ENCODE measurements at places on chromosomes 1 and 21.

DNA sequence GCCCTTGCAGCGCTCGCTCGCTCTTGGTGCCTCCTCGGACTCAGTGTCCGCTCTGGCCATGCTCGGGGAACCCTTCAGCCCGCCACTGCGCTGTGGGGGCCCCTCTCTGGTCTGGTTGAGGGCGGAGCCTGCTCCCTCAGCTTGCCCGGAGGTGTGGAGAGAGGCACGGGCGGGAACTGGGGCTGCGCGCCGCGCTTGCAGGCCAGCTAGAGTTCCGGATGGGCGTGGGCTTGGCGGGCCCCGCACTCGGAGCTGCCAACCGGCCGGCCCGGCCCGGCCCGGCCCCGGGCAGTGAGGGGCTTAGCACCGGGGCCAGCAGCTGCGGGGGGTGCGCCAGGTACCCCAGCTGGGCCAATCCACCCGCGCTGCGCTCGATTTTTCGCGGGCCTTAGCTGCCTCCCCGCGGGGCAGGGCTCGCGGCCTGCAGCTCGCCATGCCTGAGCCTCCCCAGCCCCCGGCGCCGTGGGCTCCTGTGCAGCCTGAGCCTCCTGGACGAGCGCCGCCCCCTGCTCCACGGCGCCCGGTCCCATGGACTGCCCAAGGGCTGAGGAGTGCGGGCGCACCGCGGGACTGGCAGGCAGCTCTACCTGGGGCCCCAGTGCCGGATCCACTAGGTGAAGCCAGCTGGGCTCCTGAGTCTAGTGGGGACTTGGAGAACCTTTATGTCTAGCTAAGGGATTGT lies 217.0 kb upstream of the PKN2 start:
- DNase-seq: no peak

- no peak for DNase-seq
Observed at GRCh38 chr1:177306981-177307380, 136.2 kb downstream of the BRINP2 start.

- DNase-seq: peak; percentile 16
Observed at GRCh38 chr1:182192215-182192614, 130.7 kb upstream of the ZNF648 start.

DNA sequence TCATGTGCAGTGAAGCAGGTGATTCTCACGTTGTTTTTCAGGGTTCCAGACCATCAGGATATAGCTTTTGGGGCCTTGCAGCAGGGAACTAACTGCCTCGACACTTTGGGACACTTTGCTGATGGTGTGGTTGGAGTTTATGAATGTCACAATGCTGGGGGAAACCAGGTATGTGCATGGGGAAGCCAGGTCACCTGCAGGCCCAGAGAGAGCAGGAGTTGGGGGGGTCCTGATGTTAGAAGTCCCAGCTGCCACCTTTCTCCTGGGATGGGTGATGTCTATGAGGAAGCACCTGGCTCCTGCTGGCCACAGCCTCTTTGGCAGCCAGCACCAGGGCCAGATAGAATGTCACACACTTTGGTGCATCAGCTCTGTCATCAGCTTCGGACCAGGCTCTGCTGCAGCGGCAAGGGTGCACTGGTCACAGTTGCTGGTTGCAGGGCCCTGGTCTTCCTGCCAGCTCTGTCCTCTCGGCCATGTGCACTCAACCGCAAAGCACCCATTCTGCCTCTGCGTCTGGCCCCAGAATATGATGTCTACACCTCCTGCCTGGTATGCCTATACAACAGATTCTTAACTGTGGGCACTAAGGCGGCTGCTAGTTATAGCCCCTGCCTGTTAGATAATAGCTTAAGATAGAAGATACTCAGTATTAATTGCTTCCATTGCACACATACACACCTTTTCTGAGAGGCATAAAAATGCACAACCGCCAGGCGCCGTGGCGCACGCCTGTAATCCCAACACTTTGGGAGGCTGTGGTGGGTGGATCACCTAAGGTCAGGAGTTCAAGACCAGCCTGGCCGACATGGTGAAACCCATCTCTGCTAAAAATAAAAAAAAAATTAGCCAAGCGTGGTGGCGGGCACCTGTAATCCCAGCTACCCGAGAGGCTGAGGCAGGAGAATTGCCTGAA lies 160.7 kb downstream of the PGBD5 start:
- DNase-seq: no peak

DNA sequence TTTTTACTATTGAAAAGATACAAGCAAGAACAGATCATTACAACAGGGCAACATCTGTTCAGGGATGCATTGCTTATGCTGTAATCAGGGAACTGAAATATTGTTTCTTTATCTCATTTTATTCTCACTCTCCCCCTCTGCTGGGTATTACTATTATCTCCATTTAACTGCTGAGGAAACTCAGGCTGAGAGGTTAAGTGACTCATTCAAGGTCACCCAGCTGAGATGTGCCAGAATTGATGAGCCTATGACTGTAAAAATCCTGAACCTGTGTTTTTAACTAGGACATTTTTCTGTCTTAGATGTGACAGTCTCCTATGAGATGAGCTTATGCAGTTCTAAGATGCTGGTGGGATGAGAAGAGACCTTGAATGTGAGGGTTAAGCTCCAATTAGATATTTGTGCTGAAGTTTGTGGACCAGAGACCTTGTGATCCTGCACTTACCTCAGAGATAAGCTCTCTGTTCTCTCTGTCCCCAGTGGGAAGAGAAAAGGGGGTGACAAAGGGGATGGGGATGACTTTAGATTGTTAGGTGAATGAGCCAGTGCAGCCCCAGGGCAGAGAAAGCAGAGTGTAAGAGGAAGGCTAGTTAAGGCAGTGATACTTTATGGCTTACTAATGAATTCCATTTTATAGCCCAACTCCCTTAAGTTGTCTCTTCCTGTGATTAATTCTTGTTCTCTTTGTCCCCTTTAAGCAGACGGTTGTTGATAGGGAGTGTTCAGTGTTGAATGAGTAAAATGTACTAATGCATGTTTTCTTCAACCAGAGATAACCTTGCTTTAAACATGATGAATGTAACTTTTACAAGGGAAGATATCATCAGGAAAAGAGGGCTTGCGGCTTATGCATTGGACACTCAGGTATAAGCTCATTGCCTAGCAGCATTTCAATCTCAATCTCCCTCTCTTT lies 111.4 kb downstream of the HLX start:
- DNase-seq: no peak

DNA sequence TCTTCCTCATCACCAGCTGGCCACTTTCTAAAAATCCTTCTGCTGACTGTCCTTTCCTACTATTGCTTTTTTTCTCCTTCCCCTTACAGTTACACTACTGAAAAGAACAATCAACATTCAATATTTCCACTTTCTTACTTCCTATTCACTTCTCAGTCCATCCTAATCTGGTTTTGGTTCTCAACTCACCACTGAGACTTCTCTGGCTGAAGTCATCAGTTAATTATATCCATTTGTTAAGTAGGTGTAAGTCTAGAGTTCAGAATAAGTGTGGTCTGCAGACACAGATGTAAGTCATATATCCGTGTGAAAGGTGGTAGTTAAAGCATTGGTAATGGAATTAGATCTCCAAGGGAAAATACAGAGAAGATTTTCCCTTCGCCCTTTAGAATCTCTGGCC lies 21.4 kb downstream of the PEA15 start:
- peak; percentile 50 for DNase-seq

DNA sequence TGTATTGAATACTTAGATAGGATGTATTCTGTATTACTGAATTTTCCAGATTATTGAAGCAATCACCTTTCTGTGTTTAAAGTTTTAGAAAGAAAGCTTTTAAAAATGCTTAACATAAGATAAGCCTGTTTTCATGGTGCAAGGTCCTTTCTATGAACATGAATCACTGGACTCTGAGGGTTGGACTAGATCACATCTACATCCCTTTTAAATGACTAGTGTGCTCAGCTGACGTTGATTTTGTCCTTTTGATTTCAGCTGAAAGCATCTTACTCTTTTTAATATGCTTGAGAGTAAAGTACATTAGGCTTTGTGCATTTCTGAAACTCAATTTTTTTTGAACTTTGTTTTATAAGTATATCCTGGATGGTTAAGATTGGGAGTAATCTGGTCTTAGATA lies 16.2 kb downstream of the MIER1 start:
- DNase-seq: no peak

DNA sequence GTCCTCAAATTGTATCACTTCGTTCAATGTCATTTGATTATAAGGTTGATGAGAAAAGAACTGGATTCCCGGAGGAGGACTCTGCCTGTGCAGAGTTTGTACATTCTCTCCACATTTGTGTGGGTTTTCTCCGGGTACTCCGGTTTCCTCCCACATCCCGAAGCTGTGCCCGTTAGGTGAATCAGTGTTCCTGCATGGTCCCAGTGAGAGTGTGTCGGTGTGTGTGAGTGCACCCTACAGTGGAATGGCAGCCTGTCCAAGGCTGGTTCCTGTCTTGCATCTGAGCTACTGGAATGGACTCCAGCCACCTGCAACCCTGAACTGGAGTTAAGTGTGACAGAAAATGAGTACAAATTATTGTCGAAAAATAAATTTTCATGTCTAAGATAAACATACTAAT lies 92.2 kb upstream of the KCTD3 start:
- DNase-seq: no peak

GRCh38 chr1:112514901-112515300 lies 6.1 kb downstream of the WNT2B start:
- no peak for DNase-seq

GRCh38 chr1:104132382-104132973 lies 382.8 kb downstream of the AMY1C start:
- DNase-seq: peak; percentile 4

DNA sequence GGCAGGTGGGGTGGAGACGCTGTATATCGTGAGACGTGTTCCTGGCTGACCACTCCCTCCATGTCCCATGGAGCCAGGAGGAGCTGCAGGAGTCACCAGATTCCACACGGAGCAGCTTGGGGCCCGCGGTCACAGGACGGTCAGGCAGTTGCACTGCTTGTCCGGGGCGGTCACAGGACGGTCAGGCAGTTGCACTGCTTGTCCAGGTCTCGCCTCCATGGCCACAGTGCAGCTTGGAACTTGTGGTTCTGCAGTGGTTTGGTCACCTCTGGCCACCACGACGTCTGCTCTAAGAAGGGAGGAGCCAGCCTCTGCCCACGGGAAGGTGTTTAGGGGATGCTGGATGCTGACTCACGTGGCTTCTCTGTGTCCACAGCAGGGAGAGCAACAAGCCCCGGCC lies 33.0 kb downstream of the SLX9 start:
- no peak for DNase-seq

DNA sequence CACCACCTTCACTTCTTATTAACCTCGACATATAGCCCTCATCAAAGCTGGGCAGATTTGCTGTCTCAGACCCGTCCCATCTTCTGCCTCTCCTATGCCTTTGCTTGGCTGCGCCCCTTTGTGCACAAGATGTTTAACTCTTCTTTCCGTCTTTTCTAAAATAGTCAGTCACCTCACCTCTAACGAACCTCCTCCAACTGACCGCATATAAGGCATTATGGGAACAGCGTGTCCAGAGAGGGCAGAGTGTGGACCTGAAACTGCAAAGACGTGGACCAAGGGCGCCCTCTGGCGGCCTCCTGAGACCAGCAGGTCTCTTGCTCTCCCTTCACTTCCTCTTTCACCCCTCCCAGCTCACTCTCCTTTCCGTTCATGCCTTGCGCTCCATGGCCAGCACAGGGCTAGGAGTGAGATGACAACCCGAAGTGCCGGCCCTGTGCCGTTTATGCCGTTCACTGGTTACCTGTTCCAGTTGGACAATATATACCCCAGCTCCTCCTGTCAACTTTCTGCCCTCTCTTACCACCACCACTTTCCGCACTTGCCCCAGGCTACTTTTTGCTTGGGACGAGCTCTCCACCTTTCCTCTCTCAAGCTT lies 2.5 kb upstream of the METTL25B start:
- peak; percentile 85 for DNase-seq

DNA sequence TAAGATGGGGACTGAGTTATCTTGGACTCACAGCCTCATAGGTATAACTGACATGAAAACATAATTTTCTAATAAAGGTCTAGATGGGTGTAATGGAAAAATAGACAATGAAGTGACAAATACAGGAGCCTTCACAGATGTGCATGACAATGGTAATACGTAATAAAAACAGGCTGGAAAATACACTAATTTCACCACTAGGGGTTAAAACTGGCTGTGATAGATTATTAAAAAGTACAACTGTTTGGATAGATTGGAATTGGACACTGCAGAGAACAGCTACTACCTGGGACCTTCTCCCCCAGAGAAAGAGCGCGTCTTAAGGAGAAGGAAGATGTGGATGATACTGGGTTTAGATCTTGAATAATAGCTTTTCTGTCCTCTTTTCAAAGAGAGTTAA lies 9.8 kb downstream of the KAZN start:
- DNase-seq: no peak

GRCh38 chr1:164165466-164165865 lies 393.5 kb upstream of the PBX1 start:
- DNase-seq: no peak

DNA sequence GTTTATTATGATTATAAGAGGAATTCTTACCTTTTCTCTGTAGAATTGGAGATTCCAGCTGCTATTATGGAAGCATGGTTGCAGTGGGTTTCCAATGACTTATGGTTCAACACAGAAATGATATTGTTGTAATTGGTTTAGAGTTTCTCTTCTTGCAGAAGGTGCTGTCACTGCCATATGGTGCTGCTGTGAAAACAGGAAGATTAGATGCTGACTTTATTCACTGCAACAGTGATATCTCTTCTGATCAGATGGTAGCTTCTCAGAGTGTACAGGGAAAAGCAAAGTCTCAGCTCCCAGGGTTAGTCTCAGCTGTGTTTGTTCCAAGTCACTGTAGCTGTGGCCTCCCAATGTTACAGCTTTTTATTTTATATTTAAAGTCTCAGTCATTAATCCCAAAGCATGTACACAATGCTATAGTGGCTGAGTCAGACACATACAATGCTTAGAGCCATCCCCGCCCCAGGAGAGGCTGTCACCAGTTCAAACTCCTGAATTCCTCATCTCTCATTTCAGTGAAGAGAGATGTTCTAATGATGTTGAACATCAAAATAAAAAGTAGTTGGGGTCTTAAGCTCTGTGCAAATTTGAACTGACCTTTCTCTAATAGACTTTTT lies 42.7 kb upstream of the RGS2 start:
- DNase-seq: no peak

GRCh38 chr1:33331444-33332356 lies 10.8 kb upstream of the A3GALT2 start:
- DNase-seq: no peak

- DNase-seq: no peak
Observed at GRCh38 chr1:39438042-39438441, 53.4 kb upstream of the BMP8A start.

- peak; percentile 29 for DNase-seq
Observed at GRCh38 chr21:29371464-29371863, 72.7 kb downstream of the BACH1 start.

DNA sequence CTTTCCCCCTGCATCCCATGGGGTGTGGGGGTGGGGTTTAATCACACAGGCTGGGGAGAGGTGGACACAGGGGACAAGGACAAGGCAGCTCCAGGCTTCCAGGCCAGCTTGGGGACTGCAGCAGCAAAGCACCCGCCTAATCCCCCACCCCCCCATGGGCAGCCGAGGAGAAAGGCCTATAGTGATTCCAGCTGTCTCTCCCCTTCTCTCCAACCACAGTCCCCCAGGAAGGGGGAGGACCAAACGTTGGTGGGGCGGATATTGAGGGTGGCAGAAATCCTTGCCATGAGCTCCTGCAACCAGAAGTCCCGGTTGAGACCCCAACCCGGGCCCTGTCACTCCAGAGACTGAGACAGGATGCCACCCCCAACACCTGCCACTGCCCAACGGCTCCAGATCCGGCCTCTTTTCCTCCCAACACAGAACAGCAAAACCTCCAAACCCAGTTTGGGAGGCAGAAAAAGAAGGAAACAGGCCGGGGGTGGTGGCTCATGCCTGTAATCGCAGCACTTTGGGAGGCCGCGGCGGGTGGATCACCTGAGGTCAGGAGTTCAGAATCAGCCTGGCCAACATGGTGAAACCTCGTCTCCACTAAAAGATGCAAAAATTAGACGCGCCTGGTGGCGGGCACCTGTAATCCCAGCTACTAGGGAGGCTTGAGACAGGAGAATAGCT lies 1.7 kb downstream of the EPHA2 start:
- DNase-seq: no peak
